ENCODE measurements at places on chromosomes 1 and 21.

- no peak for ATAC-seq
Measured at GRCh38 chr21:15063814-15064575, 805 bp downstream of the NRIP1 start.

DNA sequence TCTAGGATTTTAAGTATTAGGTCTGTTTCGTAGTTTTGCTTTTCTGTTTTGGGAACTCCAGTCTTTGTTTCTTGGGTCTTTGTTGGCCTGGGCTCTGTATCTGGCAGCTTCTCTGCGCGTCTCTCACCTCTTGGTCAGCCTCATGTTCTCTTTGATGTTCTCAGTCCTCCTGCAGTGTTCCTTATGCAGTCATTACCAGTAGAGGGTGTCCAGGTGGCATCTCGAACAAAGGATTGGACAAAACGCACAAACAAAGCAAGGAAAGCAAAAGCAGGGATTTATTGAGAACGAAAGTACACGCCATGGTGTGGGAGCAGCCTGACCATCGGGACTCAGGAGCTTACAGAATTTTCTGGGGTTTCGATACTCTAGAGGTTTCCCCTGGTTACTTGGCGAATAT, 133.7 kb upstream of the COL6A1 start:
- no peak for ATAC-seq

DNA sequence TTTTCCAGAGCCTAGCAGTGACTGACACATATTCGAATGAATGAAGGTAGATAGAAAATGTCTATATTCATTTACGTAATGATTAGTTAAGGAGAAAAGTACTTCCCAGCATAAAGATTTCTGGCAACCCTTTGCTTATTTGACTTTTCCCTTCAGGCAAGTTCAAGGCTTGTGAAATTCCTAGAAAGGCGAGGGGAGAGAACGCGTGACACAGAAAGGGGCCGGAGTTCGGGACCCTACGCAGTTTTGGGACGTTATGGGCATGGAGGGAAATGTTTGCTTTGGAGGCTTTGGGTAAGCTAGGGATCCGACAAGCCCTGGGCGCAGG, 472 bp upstream of the USP25 start:
- ATAC-seq = no peak

DNA sequence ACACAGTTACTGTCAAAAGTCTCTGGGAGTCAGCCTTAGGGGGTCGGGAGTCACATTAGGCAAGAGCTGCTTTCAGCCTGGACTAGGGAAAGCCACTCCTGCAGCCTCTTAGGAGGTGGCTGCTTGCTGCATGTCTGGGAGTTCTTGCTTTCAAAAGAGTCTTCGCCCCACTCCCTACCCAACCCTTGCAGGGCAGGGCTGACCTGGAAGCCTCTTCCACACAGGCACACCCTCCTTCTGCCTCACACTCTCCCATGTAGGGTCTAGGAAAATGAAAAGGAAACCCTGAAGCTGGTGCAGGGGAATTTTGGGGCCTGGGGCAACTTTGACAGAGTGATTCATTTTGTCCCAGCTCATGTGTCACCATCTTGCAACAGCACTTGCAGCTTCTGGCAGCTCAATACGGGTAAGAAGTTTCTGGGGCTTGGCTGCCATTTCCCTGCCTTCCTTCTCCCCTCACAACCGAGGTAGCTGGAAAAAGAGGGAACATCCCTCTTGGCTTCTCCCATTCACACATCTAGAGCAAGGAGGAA, 37.3 kb downstream of the KCND3 start:
- no peak for ATAC-seq

- no peak for ATAC-seq
Measured at GRCh38 chr1:68973459-68974244, 476.8 kb upstream of the DEPDC1 start.

DNA sequence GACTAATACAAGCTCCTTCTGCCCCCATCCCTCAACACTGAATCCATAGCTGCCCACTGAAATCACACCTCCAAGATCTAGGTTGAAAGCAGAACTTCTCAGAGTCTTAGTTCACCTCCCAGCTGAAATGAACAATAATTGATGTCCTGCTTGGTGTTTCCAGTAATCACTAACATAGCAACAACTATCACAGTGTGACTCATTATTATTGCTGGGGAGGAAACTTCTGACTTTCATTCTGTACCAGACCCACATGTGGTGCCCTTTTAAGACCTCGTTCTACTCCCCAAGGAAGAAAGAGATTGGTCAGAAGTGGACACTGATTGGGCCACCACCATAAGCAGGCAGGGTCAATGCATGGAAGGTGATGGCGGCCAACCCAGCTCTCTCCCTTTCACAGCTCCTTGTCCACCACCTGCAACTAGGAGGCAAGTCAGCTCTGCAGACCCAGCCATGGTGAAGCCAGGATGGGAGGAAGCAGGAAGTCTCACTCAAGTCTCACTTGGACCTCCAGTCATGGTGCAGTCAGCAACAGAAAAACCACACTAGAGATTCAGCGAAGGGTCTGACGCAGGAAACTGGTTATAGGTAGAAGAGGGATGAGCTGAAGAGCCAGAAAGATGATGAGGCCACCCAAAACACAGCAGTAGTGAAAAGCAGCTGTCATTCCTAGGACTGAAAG, 720.2 kb downstream of the PTPRU start:
- ATAC-seq = no peak

DNA sequence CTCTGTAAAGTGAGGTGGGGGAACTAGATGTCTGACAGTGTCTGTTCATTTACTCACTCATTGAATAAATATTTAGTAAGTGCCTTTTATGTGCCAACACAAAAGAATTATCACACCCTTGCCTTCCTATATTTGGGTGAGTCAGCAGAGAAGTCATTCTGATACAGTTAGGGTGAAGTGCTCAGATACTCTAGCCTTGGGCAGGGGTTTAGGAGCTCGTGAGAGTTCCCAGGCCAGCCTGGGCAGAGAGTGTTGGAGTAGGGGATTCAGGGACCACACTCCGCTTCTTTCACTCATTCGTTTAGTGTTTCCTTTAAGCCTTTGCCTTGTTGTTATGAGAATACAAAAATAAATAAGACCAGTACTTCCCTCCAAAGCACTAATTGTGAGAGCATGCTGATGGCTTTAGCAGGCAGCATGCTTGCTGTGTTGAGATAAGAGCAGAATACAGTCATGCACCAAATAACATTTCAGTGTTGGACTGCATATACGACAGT, 83.9 kb downstream of the DYRK1A start:
- peak; percentile 72 for ATAC-seq

- no peak for ATAC-seq
Measured at GRCh38 chr21:31926498-31926897, 53.7 kb downstream of the HUNK start.

All from activated CD4-positive, CD25-positive, alpha-beta regulatory T cell treated with anti-CD3 and anti-CD28 coated beads, Interleukin-2, amount 50 U/mL, for 24 hours (primary cell).